Activated CD4-positive, alpha-beta memory T cell treated with anti-CD3 and anti-CD28 coated beads for 36 hours (primary cell): ENCODE measurements at places on chromosomes 13 and 19. TPM values are rescaled to one million over a fixed set of nuclear protein-coding genes. Genes with fewer than 3 reads are reported as not detected.

The RASGRP4 gene
- total RNA-seq, result 8.3 TPM

The SIGLECL1 gene
- not detected for total RNA-seq

The ONECUT3 gene
- not detected for total RNA-seq

The IFNL1 gene
- total RNA-seq, result 1.2 TPM

DNA sequence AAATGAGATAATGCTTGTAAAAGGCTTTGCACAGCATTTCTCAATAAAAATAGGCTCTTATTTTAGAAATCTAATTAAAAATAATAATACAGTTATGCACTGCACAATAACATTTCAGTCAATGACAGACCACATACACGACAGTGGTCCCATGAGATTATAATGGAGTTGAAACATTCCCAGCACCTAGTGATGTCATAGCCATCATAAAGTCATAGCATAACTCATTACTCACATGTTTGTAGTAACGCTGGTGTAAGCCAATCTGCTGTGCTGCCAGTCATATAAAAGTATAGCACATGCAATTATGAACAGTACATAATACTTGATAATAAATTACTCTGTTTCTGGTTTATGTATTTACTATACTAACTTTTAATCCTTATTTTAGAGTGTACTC is 12.7 kb upstream of the SERPINE3 start:
- H3K36me3 ChIP-seq, result no peaks in the 10 kb centered on the region
- H3K27me3 ChIP-seq, result no peaks in the 10 kb centered on the region
- peaks cover 11% of the 10 kb centered on the region for H3K4me1 ChIP-seq
- H3K4me3 ChIP-seq, result no peak overlapping the region
- no peak overlapping the region for H3K27ac ChIP-seq

DNA sequence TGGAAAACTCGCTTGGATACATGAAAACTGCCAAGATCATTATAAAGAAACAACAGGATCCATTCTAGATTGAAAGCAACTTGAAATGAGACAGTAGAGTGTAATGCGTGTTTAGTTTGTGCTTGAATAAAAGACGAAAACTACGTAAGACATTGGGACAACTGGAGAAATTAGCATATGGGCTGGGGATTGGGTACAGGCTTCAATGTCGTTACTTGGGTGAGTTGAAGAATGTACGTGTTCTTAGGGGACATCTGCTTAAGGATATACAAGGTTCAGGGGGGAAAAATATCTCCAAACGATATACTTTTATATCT is 471 bp upstream of the ERVK3-1 start:
- H3K36me3 ChIP-seq, result peaks cover 63% of the 10 kb centered on the region
- DNase-seq, result no peak
- H3K27me3 ChIP-seq, result no peaks in the 10 kb centered on the region
- peak overlapping the region; percentile 92 for H3K27ac ChIP-seq

GRCh38 chr13:105184201-105184600 is 1351.3 kb downstream of the EFNB2 start:
- H3K4me1 ChIP-seq, result no peaks in the 10 kb centered on the region
- H3K4me3 ChIP-seq, result no peak overlapping the region
- peaks cover 5% of the 10 kb centered on the region for H3K27me3 ChIP-seq
- no peaks in the 10 kb centered on the region for H3K36me3 ChIP-seq

- no peak for DNase-seq
- H3K27me3 ChIP-seq, result no peaks in the 10 kb centered on the region
- H3K27ac ChIP-seq, result no peak overlapping the region
- no peaks in the 10 kb centered on the region for H3K4me1 ChIP-seq
- H3K4me3 ChIP-seq, result no peak overlapping the region
Measured at GRCh38 chr13:62433660-62434059, 1018.0 kb upstream of the PCDH20 start.

GRCh38 chr13:60099631-60100420 is 63.9 kb downstream of the DIAPH3 start:
- DNase-seq, result no peak
- no peak overlapping the region for H3K4me3 ChIP-seq
- H3K36me3 ChIP-seq, result no peaks in the 10 kb centered on the region
- no peak overlapping the region for H3K27ac ChIP-seq

DNA sequence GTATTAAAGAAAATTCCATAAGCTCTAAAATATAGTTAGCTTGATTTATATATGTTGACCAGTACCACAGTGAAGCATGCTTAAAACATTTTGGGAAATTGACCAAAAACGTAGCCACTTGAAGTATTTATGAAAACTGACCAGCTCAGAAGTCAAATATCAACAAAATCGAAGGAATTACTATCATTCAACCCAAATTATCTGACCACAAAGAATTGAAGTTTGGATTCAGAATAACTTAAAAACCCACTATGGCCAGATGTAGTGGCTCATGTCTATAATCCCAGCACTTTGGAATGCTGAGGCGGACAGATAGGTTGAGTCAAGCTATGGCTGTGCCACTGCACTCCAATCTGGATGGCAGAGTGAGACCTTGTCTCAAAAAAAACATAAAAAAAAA is 31.9 kb downstream of the GPALPP1 start:
- H3K27me3 ChIP-seq, result no peaks in the 10 kb centered on the region
- no peak overlapping the region for H3K4me3 ChIP-seq
- peaks cover 26% of the 10 kb centered on the region for H3K36me3 ChIP-seq
- peaks cover 8% of the 10 kb centered on the region for H3K4me1 ChIP-seq
- DNase-seq, result no peak
- H3K27ac ChIP-seq, result no peak overlapping the region

DNA sequence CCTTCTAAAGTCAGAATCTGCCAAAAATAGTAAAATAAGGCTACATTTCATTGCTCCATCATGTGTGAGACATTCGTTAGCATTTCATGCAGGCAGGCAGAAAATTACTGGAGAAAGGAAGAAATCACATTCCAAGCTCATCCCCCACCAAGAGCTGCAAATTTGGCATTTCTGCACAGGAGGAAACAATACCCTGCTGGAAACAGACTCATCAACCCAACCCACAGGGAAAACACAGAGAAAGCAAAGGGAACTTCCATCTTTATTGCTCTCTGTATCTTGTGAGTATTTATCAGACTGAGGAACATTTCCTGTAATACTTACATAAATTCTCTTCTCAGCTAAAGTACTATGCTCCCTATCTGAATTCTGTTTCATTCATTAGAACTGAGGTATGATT is 95.7 kb downstream of the KCTD12 start:
- peaks cover 2% of the 10 kb centered on the region for H3K27me3 ChIP-seq
- no peaks in the 10 kb centered on the region for H3K36me3 ChIP-seq
- no peak overlapping the region for H3K27ac ChIP-seq
- H3K4me1 ChIP-seq, result no peaks in the 10 kb centered on the region

- H3K27ac ChIP-seq, result no peak overlapping the region
- no peaks in the 10 kb centered on the region for H3K27me3 ChIP-seq
- H3K36me3 ChIP-seq, result peaks cover 55% of the 10 kb centered on the region
- no peak overlapping the region for H3K4me3 ChIP-seq
Measured at GRCh38 chr13:99374169-99374991, 67.2 kb upstream of the GPR183 start.
